ENCODE measurements at places on chromosomes 3 and 15.

GRCh38 chr3:140655678-140656077 is 22.2 kb upstream of the TRIM42 start:
- DNase-seq: no peak

DNA sequence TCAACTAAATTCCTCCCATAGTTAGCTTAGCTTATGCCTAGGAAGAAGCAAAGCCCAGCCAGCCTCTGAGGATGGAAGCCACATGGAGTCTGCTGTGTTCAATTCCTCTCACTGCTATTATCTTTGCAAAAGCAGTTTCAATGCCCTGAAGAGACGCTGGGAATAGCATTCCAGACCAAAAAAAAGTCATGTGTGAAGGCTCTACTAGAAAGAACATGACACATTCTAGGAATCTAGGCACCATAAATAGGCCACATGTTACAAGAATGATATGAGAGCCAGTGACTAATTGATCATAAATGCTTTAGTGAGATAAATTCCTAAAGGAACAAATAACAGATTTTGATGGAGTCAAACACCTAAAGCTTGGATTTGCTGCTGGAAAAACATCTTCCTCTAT is 800.8 kb downstream of the TUSC7 start:
- DNase-seq: no peak

DNA sequence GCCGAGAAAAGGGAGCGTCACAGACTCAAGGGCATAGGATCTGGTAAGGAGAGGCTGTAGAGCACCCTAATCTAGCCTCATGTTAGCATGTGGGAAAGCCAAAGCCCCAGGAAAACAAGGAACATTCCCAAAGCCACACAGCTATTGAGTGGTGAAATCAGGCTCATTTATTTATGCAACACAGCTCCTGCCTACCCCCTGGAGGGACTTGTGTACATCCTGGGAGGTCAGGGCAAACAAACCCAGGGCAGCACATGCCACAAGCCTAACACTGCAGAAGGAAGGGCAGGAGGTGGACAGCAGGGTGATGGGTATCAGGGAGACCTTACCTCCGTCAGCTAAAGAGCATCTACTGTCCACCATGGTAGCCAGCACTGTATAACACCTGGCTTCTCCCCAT is 283.5 kb downstream of the RPLP1 start:
- DNase-seq: no peak

GRCh38 chr3:4772171-4772804 is 206.9 kb upstream of the BHLHE40 start:
- DNase-seq: peak; percentile 18

DNA sequence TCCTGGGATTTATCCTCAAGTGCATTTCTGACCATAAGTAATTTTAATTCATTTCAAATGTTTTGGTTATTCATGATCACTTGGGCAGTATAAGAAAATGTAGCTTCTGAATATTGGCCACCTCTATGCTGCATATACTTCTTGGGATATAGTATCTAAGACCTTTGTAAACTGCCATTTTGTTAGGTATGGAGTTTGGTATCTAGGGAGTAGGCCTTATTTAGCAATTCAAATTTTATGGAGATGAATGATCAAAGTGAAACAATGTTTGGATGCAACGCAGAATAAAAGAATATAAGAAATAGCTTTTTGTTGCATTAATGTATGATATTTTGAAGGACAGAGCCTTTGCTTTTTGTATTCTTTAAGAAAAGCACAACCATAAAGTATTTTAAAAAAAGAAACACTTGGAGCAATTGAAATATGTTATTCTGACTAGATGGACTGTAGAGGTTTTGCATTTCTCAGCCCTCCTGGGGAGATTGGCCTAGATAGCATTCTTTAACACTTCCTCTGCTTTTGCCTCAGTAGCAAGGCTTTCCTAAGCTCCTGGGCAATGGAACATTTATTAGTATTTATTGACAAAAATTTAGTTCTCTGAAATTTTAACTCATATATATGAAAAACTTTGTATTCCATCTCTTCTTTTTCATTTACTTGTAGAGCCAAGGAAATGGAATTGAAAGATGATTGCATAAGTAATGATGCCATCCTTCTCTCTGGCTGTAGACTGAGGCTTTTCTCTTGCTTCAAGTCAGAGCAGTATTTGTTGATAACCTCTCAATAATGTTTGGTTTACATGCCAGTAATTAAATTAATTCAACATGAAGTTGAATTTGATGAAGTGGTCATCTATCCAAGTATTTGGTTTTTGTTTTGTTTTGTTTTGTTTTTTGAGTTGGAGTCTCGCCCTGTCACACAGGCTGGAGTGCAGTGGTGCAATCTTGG is 61.8 kb upstream of the UTS2B start:
- DNase-seq: no peak

GRCh38 chr3:153621953-153622352 is 459.9 kb downstream of the RAP2B start:
- DNase-seq: no peak

DNA sequence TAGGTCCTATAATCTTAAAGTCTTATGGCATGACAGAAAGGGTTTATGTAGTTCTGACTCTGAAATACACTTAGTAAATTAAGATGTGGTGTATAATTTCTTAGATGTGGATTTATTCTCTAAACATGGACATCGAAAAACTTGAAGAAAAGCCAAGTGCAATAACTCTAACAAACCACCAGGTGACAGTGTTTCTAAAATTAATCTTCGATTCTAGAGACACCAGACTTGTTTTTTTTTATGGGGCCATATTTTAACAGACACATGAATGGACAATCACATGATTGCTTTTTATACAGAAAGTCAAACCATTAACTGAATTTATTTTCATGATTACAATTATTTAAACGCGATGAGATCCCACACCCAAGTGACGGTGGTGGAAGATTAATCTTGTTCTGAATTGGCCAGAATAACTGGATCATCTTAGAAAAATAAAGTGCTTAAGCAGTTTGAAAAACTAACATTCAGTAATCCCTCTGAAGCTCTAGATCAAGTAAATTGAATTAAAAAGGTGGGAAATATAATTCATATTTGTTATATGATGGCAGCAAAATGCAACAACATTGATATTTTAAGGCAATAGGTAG is 305.1 kb downstream of the LSAMP start:
- peak; percentile 0 for DNase-seq

DNA sequence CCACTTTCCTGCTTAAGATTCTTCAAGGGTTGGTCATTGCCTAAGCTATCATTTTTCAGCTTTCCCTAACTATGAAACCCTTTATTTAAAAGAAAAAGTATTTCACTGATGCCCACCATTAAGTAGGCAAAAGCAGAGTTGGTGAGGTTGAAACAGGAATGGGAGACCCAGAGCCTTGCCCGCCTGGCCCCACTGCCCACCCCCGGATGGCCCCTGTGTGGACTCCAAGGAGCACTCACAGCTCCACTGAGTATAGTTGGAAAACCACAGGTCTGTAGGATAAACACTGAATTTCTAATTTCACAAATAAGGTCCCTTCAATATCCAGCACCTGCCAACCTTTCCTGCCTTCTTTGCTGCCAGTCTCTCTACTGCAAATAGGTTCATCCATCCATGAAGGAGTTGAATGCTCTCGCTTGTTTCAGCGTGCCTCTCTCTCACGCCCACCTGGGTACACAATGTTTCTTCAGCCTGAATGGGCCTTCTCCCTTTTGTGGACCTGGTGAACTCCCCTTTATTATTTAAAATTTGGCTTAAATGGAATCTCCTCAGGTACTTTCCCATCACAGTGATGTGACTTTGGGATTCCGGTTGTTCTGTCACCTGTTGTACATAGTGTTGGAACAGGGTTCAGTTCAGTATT is 8.7 kb upstream of the ACAP2 start:
- DNase-seq: no peak

- DNase-seq: no peak
Measured at GRCh38 chr3:194147679-194148078, 11.7 kb downstream of the HES1 start.

DNA sequence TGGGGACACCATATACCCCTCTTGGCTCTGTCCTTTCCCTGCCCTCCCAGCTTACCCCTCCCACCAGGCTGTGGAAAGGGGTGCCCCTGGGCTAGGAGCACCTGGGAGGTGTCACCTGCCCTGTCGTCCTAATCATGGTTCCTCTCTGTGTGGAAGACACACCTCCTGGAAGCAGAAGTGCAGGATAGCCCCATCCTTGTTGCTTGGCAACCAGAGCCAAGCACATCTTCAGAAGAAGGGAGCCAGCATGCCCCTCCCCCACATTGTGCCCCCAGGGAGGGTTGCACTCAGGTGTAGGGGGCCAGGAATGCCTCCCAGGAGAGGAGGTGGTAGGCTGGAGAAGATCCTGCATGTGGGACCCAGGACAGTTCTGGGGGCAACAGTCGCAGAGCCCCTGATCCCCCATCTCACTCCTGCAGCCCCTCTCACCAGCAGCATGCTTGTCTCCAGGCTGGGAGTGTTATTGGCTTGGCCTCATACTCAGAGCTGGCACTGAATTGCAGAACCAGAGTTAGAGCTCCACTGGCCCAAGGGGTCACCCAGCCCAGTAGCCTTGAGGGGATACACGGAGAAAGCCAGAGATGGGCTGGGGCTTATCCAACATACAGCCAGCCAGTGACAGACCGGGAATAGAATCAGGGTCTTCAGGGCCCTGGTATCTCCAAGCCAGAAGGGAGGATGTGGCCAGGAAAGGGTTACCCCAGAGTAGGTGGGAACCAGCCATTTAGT is 8.4 kb downstream of the RAB6B start:
- no peak for DNase-seq

- no peak for DNase-seq
Measured at GRCh38 chr3:12959838-12960378, 113.3 kb downstream of the IQSEC1 start.

DNA sequence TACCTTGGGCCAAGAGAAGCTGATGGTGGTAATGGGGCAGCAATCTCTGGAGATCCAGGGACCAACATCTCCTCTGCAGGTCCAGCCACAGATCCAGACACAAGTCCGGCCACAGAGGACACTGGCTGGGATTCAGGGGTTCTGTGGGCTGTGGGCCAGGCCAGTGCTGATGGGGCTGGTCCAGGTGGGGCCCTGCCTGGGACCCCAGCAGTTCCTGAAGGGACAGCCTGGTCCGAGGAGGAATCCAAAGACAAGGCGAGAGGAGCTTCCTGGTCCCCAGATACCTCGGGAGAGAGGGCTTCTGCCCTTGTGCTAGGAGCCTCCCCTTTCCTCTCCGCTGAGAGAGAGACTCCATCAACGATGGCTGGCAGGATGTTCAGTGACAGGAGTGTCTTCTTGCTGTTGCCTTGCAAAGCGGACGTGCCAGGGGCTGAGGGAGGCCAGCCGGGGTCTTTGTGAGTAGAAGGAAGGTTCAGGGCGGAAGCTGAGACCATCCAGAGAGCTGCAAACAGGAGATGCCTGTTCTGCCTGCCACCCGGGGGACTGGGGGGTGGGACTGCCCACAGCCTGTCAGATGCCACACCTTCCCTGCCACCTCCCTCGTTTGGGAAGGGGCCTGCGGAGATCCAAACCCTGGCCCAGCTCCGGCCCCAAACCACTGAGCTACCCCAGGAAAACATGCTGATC is 24.5 kb upstream of the GOLGA6C start:
- DNase-seq: no peak

GRCh38 chr3:78706906-78707523 is 1060.8 kb downstream of the ROBO1 start:
- DNase-seq: no peak

DNA sequence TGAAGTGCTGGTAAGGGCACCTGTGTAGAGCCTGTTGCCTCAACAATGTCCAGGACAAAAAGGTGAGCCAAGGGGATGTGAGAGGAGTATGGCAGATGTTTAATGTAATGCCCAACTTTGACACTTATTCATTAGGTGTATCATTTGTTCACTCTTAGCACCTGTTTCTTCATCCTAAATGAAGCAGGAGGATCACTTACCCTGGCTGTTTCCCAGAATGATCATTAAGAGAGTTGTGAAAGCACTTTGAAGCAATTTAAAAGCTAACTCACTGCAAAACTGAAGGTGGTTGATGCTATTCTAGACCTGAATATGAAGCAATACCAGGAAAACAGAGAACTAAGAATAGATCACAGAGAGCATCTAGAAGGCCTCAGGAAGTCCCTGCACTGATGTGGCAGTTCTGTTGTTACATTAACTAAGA is 3.4 kb upstream of the HHLA2 start:
- no peak for DNase-seq

DNA sequence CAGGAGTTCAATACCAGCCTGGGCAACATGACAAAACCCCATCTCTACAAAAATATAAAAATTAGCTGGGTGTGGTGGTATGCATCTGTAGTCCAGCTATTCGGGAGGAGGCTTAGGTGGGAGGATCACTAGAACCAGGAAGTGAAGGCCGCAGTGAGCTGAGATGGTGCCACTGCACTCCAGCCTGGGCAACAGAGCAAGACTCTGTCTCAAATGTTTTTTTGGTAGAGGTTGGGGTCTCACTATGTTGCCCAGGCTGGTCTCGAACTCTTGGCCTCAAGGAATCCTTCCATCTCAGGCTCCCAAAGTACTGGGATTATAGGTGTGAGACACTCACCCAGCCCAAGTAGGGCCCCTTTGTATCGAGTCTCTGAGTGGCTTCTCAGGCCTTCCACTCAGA is 1.9 kb upstream of the IFRD2 start:
- no peak for DNase-seq

GRCh38 chr3:114253505-114253904 is 16.1 kb upstream of the ZNF80 start:
- no peak for DNase-seq

- no peak for DNase-seq
Measured at GRCh38 chr3:32354362-32354778, 37.3 kb upstream of the CMTM7 start.

GRCh38 chr3:151856118-151856517 is 17.3 kb upstream of the SUCNR1 start:
- no peak for DNase-seq

Measured in AG09319 (cell line).